ENCODE measurements at places on chromosomes 11 and 22.

DNA sequence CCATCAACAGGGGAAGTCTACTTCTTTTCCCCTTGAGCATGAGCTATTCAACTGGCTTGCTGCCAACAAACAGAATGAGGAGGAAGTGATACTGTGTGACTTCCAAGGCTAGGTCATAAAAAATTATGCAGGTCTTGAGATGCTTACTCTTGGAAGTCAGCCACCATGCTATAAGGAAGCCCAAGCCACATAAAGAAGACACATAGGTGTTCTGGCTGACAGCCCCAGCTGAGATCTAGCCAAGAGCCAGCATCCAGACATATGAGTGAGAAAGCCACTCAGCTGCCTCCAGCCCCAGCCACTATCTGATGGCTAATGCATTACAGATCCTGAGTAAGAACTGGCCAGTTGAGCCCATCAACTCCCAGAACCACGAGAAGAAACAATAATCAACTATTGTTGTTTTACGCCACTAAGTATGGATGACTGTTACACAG, 31.0 kb upstream of the PPP2R1B start:
- no peak for DNase-seq

GRCh38 chr11:4809246-4809645, 5.1 kb upstream of the OR52R1 start:
- DNase-seq: no peak

DNA sequence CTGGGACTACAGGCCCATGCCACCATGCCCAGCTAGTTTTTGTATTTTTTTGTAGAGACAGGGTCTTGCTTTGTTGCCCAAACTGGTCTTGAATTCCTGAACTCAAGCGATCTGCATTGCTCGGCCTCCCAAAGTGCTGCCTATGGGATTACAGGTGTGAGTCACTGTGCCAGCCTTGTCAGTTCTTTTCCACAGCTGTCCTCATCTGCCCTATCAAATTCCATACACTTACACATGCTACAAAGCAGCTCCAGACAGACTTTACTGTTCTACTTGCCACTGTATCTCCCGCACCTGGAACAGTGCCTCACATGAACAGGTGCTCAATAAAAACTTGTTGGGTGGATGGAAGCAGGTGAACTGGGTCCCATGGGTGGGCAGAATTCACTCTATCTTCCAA, 8.2 kb downstream of the STX5 start:
- DNase-seq: no peak

DNA sequence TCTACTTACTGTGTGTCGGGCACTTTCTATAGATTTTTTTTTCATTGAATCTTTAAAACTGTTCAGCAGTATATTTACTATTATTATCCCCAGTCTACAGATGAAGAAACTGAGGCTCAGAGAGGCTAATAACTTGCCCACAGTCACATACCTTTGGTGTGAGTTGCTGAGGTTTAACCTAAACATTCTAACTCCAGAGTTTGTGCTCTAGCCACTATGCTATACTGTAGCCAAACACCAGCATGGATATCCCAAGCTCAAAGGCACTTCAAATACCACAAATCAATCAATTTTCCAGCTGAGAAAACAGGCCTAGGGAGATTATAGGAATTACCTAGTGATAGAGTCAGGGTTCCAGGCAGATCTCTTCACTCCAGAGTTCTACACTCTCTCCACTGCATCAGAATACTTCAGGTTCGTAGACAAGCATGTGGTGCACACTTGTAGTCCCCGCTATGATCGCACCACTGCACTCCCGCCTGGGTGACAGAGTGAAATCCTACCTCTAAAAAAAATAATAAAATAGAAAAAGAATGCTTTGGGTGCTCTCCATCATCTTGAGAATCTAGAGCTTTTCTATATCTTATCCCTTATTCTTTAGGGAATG, 20.4 kb upstream of the UPB1 start:
- DNase-seq: no peak

GRCh38 chr11:122100037-122100755, 15.8 kb downstream of the BLID start:
- no peak for DNase-seq
